ENCODE measurements at places on chromosomes 6 and 20.

DNA sequence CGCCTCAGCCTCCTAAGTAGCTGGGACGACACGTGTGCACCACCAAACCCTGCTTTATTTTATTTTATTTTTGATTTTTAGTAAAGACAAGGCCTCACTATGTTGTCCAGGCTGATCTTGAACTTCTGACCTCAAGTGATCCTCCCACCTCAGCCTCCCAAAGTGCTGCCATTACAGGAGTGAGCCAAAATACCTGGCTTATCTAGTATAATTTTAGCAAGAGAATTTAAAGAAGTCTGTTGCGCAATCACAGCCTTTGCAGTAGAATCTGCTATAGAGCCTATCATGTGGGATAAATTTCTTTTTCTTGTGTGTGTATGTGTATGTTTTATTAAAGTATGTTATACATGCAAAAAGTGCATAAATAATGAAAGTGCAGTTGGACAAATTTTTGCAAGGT is 92.1 kb upstream of the ANKEF1 start:
- DNase-seq, result no peak

DNA sequence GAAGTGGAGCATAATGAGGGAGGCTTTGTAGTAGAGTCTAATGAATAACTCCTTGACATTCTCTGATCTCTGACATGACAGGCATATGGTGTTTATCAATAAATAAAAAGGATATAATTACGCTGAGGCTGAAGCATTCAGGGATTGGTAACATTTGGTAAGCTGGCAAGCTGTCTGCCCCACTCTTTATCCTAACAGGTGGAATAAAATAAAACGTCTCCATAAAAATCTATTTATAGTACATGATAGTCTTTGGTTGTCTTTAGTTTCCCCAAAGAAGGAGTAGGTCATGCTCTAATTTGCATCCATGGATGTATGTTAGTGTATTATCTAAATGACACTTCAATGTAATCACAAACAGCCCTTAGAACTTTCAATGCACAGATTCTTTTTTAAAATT is 30.9 kb upstream of the RBM24 start:
- no peak for DNase-seq

DNA sequence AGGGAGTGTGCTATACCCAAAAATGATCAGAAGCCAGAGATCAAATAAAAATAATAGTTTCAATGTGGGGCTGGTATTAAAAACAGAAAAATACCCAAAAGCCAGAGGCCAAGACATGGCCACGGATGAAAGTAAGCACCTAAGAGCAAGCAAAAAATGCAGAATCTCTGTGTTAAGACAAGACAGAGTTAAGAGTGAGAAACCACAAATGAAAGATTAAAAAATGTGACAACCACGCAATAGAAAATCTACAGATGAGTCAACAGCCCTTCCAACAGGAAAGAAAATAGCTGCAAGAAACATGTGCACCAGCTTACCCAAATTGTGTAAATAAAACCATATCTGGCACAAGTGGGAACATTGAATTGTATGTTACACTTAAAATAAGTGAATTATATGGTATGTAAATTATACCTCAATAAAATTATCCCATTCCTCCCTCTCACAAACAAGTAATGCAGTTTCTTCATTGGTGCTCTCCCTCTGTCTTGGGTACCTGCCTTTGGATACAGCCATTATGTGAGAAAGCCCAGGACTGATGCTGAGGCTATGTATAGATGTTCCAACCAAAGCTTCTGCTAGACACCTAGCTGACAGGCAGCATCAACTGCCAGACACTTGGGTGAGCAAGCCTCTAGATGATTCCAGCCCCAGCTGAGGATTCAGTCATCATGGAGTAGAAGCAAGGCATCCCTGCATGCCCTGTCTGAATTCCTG is 55.3 kb upstream of the UFL1 start:
- no peak for DNase-seq

DNA sequence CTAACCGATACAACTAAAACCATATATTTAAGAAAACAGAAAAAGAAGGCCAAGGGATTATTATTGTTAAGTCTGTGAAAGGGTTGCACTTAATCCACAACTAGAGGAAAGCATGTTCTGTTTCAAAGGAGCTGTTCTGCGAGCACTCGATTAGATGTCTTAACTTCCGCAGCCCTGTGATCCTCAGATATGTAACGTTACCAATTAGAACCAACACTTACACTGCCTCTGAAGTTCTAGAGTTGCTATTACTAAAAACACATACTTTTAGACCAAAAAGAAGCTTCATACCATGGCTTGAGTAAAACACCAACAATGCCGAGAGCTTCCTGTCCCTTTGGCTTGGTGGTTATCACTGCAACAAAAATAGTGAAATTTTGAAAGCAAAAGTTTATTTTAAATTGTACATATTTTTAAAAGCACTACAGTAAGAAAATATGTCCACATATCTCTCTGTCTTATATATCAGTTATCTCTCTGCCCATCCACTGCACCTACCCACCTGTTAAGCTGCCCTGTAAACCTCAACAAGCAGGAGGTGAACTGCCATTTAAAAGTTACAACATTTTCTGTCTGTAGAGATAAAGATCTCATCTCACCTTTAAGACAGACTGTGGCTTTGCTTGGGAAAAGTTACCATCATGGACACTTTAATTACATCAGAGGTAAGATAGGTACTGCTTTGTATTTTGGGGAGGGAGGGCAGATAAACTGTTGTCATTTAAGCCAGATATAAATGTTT is 7.1 kb upstream of the DUSP22 start:
- DNase-seq, result no peak

DNA sequence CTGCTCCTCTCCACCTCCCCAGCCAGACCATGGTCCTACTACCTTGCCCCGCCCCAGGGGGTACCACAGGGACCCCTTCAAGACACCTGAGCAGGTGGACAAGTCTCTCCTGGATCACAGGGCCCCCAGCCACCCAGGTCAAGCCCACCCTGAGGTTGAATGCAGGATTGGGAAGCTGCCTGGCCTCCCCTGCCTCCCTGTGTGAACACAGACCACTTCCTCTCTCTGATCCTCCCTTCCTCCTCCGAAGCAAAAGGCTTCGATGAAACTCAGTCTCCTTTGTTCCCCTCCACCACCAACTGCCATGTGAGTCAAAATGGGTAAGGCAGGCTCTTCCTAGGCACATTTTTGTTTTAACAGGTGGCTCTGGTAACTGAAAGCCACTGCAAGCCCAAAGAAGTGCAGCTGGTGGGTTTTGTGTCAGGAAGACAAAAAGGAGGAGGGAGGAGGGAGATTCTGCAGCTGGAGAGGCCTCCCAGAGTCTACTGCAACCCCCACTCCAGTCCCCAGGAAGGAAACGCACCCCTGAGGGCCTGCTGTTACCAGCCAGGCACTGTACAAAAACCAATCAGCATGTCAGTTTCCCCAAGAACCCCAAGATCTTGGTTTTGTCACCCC is 5.4 kb downstream of the ADA start:
- DNase-seq, result no peak

DNA sequence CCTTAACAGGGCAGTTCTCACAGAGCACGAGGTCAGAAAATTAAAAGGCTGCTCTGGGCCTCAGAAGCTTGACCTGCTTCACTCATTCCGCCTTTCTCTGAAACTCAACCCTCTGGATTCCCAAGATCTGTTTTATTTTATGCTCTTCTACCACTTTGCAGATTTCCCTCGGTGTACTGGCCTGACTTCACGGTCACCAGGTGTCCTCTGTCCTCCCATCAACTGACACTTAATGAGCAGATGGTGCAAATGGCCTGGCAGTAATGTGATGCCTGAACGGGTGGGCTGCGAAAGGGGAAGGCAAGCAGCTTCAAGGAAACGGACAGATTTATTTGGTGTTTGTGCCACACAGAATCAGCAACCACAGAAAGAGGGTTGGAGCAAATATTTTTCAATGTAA is 169.7 kb upstream of the TFAP2D start:
- DNase-seq, result no peak

GRCh38 chr6:38234934-38235682 is 404.6 kb downstream of the BTBD9 start:
- DNase-seq, result no peak

DNA sequence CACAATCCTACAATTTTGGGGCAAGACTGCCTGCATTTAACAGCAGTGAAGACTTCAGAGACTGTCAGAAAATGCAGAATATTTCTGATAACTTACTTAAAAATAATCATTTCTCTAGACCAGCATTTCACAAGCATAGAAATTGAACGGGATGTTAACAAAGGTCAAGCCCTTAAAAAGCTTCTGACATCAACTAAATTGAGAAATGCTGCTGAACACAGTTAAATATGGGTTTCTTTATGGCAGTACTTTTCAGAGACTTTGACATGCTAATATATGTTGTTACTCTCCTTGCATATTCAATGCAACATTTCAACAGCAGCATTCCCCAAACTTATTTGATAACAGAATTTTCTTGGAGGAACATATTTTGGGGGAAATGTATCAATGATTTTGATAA is 84.5 kb downstream of the KIF13A start:
- no peak for DNase-seq

- DNase-seq, result no peak
Observed at GRCh38 chr20:24066076-24066700, 77.6 kb upstream of the GGTLC1 start.

- no peak for DNase-seq
Observed at GRCh38 chr20:3165473-3166337, 6.0 kb upstream of the FASTKD5 start.

GRCh38 chr20:45179166-45179565 is 4.5 kb downstream of the PI3 start:
- no peak for DNase-seq

DNA sequence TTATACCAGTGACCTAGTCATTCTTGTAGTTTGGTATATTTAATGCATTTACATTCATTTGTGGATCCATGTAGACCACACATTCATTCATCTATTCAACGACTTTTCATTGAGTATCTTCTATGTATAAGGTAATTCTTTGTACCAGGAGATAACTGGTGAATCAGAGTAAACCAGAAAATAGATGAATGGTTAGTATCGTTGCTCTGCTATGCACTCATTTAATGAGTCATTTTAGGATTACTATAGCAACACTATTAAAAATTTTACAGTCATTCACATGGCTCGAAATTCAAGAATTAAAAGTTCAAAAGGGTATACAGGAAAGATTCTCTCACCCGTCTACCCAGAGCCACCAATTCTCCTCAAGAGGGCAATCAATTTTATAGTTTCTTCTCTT is 26.8 kb downstream of the DOK5 start:
- DNase-seq, result no peak

GRCh38 chr6:41722969-41723529 is 12.4 kb downstream of the TFEB start:
- no peak for DNase-seq

- DNase-seq, result no peak
Observed at GRCh38 chr20:23203951-23204730, 118.0 kb upstream of the CD93 start.
